ENCODE measurements at places on chromosomes 4 and X.

DNA sequence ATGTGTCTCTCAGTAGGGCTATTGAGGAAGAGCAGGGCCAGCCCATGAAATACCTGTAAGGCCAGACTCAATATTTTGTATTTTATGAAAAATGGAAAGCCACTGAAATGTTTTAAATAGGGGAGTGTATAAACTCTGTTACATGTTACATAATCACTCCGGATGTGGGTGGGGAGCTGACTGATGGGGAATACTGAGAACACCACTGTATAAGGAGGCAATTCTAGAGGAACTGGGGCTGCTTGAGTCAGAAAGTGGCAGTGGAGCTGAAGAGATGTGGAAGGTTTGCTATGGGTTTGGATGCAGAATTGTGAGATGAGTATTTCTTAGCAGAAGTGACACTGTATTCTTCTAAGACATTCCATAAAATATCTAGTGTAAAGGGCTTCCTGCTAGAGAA is 647.8 kb upstream of the LCORL start:
- no peak for DNase-seq

DNA sequence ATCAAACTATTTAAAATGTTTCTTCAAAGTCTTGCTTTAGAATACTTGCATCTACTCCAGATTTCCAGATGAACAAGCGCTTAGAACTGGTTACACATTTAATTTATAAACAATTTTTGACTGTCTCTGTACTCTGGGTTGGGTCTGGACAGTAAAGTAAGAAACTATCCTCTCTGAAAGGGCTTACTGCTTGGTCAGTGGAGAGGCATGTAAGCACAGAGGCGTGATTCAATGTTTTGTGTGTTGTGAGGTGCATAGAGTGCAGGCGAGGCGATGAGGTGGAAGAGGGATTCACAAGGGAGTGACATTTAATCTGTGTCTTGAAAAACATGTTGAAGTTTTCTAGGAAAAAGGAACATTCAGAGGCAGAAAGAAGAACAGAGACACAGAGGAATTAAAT is 231.4 kb downstream of the VEGFC start:
- peak; percentile 13 for DNase-seq

DNA sequence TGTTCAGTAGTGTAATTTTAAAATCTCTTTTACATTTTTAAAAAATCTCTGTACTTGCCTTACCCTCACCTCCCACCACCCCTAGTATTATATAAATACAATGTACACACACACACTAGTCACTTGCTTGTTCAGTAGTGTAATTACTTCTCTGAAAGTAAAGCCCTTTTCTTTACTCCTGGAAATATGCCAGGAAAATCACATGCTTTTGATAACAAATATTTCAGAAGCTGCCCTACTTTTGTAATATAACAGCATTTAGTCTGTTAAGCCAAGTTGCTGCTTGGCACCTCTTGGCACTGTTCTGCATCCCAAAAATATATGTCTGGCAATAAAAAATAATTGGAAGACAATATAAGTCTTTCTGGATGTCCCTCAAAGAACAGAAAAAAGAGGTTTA is 172.8 kb upstream of the APOOL start:
- no peak for DNase-seq

GRCh38 chr4:176334066-176334465 is 14.3 kb downstream of the SPCS3 start:
- no peak for DNase-seq

DNA sequence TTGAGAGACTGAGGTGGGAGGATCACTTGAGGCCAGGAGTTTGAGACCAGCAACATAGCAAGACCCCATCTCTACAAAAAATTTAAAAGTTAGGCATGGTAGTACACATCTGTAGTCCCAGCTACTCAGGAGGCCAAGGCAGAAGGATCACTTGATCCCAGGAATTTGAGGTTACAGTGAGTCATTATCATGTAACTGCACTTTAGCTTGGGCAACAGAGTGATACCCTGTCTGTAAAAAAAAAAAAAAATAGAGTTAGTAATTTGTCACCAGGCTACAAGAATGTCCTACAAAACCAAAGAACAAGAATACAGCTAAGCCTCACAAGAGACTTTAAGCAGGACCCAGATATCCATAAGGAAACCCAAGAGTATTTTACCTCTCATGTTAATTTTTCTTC is 27.0 kb upstream of the RAB28 start:
- no peak for DNase-seq

DNA sequence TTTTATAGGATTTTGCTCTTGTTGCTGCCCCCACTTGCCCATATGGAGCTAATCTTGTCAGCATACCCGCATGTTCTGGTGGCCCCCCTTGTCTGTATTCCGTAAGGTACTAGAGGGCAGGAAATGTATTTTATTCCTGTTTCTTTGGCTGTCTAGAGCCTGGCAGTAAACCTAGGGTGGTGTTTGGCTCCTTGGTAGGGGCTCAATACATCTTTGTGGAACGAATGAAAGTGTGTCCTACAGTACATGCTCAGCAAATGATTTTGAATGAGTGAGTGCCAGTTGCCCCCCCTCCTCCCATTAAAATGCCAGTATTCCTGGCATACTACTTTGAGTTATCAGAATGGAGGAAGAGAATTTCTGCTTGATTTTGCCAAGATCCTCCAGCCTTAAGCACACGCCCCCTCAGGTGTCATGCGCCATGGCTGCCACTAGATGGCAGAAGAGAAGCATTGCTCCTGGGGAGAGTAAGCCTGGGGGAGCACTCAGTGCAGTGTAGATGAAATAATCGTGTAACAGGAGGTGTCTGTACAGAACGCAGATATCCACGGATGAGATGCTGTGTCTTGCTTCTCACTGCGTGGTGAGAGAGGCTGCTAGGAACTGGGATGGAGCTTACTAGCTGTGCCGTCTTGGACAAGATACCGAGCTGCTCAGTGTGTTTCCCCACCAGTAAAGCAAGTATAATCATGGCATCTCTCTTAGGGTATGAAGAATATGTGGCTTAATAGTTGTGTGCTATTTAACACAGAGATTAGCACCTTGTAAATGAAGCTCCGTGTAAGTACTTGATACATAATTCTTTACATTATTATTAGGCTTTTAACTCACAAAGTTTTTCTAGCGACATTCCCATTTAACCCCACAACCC is 17.2 kb upstream of the RNF212 start:
- peak; percentile 76 for DNase-seq

GRCh38 chrX:46961574-46962283 is 49.5 kb downstream of the JADE3 start:
- no peak for DNase-seq

GRCh38 chr4:41687971-41688370 is 60.6 kb downstream of the PHOX2B start:
- no peak for DNase-seq

DNA sequence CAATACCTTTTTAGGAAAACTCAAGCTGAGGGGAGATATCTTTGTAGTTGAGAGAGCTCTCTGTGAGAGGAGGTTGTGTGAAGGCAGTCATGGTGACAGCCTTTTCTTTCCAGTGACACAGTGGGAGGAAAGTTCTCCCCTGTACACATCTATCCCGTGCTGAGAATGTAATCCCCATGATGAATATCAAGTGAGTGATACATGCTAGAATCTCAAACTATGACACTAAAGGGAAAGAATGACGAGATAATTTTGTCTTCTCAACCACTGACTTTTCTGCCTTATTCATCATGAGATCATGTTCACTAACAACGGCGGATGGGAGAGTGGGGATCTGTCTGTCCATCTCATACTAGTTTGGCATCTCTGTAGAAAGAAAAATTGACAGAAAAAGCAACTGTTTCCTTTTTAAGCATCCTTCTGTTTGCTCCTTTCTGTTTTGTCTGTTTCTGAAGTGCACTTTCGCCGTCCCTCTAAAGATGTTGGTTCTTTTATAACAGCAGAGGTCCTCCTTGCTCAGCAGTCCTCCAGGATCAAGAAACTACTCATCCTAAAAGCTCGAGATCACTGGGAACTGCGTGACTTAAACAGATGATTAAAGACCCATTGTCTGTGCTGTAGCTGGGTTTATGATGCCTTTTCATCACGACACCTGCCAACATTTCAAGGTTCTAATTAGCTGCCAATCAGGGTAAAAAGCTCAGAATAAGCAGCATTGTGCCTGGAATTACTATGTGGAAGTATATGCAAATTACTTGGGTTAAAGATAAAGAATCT is 137.6 kb downstream of the DCK start:
- DNase-seq = peak; percentile 38

- DNase-seq = peak; percentile 94
Observed at GRCh38 chr4:61468024-61468720, 268.0 kb downstream of the ADGRL3 start.

DNA sequence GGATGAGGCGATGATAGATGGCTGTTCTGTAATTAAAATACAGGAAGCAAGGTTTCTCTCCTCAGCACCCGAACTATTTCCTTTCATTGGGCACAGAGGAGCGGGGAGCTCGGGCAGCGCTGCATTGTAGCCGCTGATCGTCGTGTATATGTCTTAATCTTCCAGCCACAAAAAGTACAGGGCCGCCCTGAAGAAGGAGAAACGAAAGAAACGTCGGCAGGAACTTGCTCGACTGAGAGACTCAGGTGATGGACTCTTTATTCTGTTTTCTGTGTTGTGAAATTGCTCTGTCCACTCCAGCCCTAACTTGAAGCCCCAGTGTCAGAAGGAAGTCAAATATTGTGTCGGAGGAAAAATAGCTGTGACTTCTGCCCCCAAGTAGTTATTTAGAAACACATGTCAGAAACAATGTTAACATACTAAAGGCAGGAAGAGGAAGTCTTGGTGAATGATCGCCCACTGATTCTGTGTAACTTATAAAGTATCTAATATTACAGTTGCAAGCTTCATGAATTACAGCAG is 546 bp downstream of the ZRSR2 start:
- no peak for DNase-seq

- peak; percentile 10 for DNase-seq
Observed at GRCh38 chr4:136900696-136901095, 631.6 kb downstream of the PCDH18 start.

DNA sequence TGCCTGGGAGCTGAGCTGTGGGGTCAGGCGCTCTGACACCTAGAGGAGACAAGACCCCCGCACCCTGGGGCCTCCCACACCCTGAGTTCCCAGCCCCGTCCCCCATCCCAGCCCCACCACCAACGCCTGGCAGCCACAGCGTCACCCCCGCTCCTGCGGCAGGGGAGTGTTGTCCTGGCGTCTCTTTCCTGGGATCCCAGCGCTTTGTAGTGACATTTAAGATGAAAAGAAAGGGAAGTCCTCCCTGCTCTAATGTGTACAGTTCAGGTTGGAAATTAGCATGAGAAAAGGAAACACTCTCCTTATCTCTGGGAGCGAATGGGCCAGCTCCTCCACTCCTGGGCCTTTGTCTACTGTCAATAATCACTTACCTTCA is 112.1 kb downstream of the FAM53A start:
- DNase-seq = no peak

DNA sequence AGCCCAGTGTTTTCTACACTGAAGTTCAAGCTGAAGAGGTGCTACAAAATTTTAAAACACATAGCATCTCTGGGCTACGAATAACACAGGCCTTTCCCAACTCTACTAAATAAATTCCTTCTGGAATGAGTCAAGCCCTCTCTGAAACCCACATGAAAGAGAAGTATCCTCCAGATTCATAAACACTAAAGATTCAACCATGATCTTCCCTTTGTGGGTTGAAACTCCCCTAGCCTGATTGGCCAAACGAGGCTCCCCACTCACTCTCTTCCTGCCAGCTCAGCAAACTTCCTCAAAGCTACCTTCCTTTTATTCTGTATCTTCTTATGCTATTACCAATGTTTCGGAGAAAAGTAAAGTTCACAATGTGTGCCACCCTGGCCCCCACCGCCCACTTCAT is 95.4 kb downstream of the NKX6-1 start:
- DNase-seq = no peak

DNA sequence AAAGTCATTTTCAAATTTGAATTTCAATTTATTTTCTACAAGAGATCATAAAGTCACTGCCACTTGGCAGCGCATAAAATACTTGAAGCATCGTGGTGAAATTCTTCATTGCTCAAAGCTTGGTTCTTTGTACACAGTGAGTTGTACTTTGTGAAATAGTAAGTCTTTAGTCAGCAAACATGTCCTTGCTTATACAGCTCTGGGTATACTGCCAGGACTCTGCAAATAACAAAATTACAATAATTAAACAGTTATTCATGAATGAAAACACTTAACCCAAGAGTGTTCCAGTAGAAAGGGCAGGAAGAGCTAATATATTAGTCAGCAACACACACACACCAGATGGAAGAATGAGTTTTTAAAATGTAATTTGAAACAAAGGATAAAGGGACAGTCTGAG is 1300.9 kb upstream of the DIAPH2 start:
- DNase-seq = peak; percentile 77

- no peak for DNase-seq
Observed at GRCh38 chr4:8694226-8694625, 101.7 kb downstream of the CPZ start.

- peak; percentile 82 for DNase-seq
Observed at GRCh38 chr4:41611881-41612871, 74.2 kb downstream of the LIMCH1 start.

GRCh38 chrX:25028726-25029125 is 13.0 kb upstream of the ARX start:
- peak; percentile 65 for DNase-seq

GRCh38 chr4:167595898-167596297 is 361.6 kb upstream of the SPOCK3 start:
- peak; percentile 27 for DNase-seq

DNA sequence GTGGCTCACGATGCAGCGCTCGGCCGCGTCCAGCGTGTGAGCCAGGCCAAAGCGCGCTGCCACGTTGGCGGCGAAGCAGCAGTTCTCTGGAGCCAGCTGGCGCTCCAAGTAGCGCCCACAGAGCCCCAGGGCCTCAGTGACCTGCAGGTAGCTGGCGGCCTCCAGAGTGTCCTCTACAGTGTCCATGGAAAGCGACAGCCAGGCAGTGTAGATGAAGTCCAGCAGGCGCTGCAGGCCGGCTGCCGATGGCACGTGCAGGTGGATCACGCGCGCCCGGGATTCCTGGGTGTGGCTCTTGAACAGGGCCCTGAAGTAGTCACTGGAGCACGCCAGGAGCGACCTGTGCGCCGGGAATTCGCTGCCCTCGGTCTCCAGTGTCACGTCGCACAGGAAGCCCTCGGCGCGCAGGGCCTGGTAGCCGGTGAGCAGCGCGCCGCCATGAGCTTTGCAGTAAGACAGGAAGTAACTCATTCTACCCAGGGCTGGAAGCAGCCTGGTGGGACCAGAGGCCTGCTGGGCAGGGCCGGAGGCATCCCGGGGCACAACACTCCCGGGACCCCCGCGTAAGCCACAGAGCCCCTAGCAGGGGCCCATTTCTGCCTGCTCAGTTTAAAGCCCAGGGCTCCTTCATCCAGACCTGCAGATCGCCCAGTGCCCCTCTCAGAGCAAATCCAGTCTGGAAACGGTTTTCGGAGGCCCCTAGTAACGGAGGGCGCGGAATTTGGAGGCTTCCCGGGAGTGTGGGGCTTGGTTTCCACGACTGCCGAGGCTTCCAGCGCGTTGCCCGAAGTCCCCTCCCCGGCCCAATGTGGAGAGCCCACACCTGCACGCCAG is 595 bp downstream of the KLHL34 start:
- DNase-seq = no peak

- no peak for DNase-seq
Observed at GRCh38 chr4:125639182-125639621, 324.4 kb downstream of the FAT4 start.

DNA sequence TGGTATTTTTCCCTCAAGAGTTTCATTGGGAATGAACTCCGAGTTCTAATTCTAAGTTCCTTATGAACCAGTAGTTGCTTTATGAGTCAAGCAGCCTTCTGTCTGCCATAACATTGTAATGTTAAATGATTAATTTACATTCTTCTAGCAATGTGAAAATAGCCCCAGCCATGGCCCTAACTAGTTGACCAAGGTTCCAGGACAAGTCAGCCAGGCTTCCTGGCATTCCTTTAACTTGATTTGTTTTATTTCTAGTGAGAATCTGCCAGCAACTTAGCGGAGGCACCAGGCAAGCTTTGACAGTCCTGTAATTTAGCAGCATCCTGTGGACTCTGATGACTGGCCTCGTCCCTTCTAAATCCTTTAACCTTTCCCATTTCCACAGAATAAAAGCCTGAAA is 69.0 kb downstream of the GLRA2 start:
- DNase-seq = no peak
